ENCODE measurements at places on chromosomes 7 and 10.

DNA sequence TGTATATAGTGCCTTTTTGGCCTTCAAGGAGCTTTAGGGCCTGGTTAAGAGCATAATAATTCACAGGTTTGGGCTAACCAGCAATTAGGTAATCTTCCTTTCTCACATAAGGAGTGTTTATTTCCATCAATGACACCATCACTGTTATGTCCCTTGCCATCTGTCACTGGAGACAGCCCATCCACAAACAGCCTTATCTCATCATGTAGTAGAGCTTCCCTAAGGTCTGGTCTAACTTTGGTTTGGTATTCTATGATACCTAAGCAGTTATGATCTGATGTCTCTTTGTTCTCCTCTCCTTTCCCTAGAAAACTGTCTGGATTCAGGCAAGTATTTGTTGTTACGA, 26.4 kb downstream of the MAPK8 start:
- no peak for DNase-seq

DNA sequence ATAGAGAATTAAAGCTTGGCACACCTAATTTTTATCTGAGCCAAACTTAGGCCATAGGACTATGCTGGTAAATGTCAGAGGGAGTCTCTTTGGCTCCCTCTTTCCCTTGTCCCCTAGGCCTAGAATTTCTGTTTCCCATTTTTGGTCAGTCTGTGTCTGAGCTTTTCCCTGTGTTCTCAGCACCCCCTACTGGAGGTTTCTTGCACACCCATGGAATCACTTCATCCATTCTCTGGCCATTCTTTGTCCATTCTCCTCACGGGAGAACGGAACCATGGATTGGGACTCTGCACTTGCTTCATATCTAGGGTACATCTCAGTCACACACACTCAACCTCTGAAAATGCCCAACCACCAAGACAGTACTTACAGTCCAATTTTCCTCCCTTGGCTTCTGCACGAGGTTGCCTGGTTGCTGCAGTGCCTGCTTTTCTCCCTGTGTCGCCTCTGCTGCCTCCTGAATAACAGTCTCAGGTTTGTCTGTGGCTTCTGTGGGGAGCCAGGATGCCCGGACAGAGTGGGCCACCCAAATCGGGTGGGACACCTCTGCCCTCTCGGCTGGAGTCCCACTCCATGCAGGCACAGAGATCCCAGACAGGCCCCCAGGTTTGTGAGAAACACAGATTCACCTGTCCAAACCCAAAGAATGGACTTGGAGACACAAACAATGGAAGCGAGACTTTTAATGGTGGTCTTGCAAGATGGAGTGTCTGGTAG, 35.1 kb upstream of the DNAH11 start:
- peak; percentile 44 for DNase-seq

GRCh38 chr7:28036696-28037095, 143.9 kb downstream of the JAZF1 start:
- no peak for DNase-seq

GRCh38 chr7:26404189-26404996, 112.7 kb downstream of the SNX10 start:
- DNase-seq: no peak

GRCh38 chr10:3067118-3067858, at the start of gene PFKP:
TSS of gene PFKP (plus strand) at chr10:3067548. CDS start at chr10:3067596, 48 bp downstream.
- peak; percentile 71 for DNase-seq

DNA sequence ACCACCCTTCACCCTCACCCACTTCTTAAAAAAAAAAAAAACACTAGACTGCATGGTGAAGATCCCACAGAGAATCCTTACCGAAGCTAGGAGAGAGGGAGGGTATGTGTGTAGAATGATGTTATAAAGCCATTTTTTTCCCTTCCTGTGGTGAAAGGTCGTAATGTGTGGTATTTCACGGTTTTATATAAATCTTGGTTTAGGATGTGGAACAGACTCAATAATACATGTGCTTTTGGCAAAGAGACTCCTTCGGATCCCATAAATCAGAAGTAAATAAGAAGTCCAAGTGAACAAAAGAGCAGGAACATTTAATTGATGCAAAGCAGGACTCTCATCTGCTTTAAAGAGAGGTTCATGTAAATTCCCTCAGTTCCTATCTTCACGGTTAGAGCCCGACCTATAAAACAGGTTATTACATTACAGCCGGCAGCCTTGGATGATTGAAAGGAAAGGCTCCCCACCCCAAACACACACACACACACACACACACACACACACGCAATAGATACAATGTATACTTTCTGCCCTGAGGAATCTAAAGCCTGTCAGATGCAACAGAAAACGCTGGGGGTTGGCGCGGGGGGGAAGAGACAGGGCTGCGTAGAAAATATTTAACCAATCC, 8.8 kb downstream of the DLX5 start:
- no peak for DNase-seq

DNA sequence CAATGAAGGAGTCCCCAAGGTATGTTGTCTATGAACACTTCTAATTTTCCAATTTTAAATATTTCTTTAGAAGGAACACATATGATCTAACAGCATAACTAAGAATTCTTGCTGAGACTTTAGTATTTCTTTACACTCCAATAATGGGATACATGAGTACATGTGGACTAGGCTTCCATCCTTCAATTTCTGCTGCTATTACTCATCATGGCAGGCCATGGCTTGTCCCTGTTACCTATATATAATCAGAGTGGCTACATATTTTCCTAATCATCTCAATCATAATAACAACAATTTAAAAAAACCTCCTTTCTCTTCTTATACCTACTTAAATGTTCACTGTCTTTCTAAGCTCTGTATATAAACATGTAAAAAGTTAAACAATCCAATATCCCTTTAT, 60.3 kb upstream of the TAC1 start:
- no peak for DNase-seq

DNA sequence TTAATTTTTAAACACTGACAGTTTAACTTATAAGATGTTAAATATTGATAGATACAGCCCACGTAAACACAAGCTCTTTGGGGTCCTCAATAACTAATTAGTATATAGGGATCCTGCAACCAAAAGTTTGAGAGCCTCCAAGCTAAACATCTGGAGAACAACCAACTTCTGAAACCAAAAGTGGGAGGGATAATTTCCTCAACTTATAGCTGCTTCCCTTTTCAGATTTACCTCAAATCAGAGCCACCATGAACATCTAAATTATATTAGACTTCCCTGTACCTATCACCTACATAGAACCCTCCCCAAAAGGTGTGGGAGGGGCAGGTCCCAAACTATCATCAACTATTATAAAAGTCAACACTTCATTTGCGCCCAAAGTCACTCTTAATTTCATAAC, 8.6 kb downstream of the PSAP start:
- no peak for DNase-seq

GRCh38 chr7:84336303-84336702, 141.7 kb upstream of the SEMA3A start:
- no peak for DNase-seq

DNA sequence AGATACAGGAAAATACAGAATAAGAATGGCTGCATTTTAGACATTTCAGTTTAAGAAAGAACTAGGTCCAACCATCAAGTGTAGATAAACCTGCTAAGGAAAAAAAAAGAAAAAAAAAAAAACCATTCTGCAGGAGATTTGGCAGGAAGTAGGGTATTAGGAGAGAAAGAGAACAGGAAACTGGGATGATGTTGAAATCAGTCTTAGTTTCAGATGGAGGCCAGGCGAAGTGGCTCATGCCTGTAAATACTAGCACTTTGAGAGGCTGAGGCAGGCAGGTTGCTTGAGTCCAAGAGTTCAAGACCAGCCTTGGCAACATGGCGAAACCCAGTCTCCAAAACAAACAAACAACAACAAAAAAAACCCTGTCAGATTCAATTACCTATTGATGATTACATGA, 120.2 kb downstream of the RAB11FIP2 start:
- DNase-seq: no peak

DNA sequence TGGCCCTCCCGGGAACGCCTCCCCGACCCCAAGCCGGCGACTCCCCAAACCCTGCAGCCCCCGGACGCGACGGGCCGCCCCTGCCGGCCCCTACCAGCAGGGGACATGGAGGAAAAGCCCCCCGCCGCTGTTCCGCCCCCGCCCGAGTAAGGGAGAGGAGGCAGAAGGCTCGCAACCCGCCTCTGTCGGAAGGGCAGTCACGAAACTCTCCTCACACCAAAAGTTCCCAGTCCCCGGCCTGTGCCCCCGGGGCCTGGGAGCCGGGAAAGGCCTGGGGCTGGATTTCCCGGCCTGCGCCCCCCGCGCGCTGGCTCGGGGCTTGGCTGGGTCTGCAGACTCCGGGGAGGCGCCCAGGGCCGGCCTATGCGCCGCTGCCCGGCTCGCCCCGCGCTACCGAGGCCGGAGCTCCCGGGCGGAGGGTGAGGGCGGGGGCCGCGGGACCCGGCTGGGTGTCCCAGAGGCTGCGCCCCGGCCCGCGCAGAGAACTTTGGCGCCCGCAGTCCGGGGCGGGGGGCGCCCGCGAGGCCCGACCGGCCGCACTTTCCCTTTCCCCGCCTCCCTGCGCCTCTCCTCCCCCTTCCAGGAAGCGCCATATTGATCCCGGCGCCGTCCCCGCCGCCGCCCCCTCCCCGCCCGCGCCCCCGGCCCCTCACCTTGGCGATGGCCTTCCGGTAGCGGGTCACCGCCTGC, 728 bp downstream of the PARD3 start:
- DNase-seq: no peak

DNA sequence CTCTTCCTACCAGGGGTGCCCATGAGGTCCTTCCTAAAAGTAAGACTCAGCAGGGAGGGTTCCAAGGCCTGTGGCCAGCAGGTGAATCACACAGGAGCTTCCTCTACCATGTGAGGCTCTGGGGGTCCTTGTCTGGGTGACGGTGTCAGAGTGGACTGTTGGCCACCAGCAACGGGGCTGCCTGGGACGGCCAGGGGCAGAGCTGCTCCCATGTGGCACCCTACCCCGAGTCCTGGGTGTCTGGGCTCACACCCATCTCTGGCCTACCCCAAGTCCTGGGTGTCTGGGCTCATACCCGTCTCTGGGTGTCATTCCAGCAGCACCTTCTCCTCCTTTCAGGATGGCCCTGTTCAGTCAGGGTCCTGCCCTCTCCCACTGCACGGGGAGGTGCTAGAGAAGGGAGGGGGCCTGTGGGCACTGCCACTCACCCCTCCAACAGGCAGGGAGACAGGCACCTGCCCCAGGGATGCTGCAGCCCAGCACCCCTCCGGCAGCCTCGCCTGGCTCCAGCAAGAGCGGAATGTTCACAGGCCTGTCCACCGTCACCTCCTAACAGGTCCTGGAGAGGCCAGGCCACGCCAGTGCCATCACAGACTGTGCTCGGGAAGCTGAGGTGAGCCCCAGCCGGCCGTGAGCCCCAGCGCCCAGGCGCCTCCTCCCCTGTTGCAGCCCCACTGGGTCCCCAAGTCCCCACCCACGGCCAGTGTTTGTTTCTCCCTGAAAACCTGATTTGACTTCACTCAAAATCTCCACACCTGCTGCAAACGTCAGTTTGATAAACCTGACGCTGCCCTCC, 143.7 kb downstream of the PTPRN2 start:
- no peak for DNase-seq

DNA sequence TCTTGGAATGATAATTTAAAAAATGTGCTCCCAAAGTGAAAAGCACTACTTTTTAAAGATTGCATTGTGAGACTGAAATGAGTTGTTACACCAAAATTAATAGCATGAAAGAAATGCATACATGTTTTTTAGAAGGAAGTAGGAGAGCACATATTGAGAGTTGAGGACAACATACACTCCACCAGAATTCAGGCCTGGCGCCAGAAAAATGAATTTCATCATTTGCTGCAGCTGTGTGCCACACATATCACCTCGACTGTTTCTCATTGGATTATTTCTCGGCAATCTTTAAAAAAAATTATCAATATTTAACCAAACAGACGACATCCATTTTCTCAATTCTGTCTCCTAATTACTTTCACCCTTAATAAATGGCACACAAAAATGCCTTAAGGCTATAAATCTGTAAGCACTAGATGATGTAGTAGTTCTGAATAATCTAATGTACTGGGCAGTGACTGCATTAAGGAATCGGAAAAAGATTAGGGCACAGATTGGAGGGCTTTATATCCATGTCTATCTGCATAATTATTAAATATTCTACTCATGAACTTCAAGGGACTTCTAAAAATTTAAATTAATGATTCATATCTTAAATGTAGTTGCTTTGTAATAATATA, 590.4 kb downstream of the NXPH1 start:
- DNase-seq: no peak

GRCh38 chr7:80145780-80146422, 11.3 kb downstream of the GNAI1 start:
- no peak for DNase-seq

GRCh38 chr10:91944880-91945630, 21.5 kb downstream of the BTAF1 start:
- DNase-seq: no peak

DNA sequence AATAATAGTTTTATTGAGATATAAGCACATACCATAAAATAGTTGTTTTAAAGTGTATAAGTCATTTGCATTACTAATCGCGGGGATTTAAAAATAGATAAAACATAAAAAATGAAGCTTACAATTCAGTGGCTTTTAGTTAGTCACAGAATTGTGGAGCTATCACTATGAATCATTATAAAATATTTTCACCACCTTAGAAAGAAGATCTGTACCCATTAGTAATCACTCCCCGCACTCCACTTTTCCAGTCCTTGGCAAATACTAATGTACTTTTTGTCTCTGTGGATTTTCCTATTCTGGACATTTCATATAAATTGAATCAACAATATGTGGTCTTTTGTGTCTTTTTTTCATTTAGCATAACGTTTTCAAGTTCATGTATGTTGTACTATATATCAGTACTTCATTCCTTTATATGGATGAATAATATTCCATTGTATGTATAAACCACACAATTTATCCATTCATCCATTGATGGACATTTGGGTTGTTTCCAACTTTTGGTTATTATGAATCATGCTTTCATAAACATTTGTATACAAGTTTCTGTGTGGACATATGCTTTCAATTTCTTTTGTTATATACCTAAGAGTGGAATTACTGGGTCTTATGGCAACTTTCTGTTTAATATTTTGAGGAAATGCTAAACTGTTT, 162.5 kb downstream of the MAGI2 start:
- no peak for DNase-seq

- DNase-seq: no peak
Measured at GRCh38 chr10:35577926-35578617, 27.1 kb upstream of the GJD4 start.

DNA sequence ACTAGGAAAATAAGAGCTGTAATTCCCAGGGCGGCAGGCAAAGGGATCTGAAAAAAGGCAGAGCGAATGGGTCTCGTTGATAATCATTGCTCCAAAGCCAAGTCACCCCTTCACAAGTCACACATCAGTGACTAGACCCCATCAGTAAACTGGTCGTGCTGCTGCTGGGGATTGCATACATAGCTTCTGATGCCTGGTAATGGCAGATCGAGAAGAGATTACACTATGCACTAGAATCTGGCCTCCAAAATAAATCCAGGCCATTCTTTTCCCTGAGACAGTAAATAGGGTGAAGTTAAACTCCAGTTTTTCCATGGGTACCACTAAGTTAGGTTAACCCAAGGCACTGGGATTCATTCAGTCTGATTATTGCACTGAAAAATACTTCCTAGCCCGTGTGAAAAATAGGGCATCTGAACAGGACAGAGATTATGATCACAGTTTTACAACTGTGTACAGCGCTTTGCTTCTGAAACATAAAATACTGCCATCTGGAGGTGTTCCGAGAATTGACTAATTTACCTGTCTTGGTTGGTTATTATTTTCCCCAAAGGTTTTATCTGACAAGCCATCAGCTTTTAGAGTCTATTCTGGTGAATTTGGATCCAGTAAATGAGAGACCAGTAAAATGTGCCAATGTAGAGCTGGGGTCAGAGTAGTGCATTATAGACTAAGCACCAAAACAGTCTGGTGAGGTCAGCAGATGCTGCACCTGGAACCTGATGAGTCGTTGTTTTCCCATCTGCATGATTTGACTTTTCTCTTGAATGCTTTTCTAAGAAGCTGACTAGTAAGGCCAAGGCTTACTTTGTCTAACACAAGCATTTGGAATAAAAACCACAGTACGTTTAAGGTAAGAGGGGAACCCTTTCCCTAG, 82.9 kb upstream of the AFAP1L2 start:
- DNase-seq: no peak

Measured in CD4-positive, alpha-beta T cell treated with Interleukin-17A for 4 hours (primary cell).